NCI-H187 treated with DMSO at 0.1 percent for 48 hours (cell line): ENCODE measurements at places on chromosomes 13 and 19.

- DNase-seq, result peak; percentile 82
Measured at GRCh38 chr13:98842858-98843481, 90.5 kb upstream of the SLC15A1 start.

DNA sequence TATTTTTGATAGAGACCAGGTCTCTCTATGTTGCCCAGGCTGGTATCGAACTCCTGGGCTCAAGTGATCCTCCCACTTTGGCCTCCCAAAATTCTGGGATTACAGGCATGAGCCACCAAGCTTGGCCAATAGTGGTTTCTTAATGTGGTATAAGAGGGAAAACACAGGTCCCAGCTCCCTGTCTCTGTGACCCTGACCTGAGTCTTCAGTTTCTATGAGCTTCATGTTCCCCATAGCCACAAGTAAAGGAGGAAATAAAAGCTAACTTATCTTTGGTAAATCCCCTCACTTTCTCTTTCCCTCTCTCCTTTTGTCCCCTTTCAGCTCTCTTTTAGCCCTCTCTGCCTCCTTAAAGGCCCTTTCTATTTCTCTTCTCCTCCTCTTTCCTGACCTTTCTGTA lies 50.3 kb downstream of the ABCC4 start:
- no peak for DNase-seq

DNA sequence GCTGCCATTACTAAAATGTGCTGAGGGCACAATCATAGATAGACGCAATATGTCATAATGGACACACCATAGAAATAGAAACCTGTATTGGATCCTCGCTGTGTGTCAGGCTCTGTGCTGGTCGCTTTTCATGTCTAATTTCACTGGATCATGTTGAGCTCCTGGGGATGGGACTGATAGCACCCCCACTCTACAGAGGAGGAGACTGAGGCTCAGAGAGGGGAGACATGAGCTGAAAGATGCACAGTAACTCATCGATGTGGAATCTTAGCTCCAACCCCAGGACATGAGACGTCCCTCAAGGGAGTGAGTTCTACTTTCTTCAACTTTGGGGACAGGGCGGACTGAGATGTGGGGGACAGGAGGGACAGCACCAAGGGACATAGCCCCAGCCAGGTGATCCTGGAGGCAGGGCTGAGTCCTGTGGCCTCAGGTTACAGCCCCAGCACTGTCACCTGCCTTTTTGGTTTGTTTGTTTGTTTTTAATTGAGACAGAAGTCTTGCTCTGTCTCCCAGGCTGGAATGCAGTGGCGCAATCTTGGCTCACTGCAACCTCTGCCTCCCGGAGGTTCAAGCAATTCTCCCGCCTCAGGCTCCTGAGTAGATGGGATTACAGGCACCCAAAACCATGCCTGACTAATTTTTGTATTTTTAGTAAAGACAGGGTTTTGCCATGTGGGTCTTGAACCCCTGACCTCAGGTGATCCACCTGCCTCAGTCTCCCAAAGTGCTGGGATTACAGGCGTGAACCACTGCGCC lies 6.6 kb upstream of the GIPC1 start:
- no peak for DNase-seq

GRCh38 chr19:46975925-46976782 lies 43.5 kb upstream of the NPAS1 start:
- no peak for DNase-seq

DNA sequence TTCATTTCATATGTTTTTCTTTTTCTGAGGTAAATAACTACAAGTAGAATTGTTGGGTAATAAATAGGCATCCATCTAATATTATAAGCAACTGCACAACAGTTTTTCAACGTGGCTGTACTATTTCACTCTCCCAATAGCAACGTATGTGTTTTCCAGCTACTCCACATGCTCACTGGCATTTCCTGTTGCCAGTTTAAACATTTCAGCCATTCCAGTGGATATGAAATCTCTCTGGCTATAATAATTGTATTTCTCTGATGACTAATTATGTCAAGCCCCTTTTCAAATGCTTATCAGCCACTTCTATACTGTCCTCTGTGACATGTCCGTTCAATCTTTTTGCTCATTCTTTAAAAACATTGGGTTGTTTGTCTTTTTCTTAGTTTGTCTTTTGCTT lies 26.8 kb upstream of the ALOX5AP start:
- DNase-seq, result no peak

DNA sequence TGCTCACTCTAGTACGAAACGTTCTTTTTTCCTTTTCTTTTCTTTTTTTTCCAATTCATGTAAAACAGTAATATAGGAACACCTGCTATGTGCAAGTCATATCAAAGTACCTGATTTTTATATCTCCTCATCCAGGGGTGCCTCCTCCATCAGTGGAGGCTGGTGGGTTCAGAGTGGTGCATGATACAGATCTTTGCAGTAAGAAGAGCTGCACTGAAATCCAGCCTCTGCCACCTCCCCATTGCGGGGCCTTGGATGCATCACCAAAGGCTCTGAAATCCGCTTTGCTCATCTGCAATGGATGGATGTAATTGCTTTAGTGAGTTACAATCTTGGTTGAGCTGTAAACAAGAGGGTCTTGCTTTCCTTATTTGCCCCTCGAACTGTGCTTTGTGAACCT lies 38.3 kb downstream of the GPR12 start:
- no peak for DNase-seq

DNA sequence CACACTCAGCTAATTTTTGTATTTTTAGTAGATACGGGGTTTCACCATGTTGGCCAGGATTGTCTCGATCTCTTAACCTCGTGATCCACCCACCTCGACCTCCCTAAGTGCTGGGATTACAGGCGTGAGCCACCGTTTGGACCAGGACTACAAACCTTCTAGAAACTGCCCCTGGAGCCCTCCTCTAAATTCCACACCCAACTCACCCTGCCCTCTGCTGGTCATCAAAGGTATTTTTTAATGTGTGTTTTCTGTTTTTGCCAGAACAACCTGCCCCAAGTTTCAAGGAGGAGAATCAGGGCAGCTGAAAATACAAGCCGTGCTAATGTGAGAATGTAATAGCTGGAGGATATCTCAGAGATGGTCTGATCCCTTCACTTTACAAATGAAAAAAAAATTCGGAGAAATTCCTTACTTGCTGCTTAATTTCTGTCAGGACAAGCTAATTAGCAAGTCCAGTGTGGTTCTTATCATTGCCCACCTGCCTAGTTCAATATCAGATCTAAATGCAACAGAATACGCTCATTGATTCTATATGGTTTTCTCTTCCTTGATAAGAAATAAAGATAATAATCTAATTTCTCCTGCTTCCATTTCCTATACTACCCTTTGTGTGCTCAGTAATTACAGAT lies 4.1 kb downstream of the ATP8A2 start:
- no peak for DNase-seq

GRCh38 chr19:932648-933552 lies 7.1 kb downstream of the ARID3A start:
- DNase-seq, result no peak

GRCh38 chr19:54282686-54283470 lies 2.0 kb upstream of the LILRB2 start:
- no peak for DNase-seq

DNA sequence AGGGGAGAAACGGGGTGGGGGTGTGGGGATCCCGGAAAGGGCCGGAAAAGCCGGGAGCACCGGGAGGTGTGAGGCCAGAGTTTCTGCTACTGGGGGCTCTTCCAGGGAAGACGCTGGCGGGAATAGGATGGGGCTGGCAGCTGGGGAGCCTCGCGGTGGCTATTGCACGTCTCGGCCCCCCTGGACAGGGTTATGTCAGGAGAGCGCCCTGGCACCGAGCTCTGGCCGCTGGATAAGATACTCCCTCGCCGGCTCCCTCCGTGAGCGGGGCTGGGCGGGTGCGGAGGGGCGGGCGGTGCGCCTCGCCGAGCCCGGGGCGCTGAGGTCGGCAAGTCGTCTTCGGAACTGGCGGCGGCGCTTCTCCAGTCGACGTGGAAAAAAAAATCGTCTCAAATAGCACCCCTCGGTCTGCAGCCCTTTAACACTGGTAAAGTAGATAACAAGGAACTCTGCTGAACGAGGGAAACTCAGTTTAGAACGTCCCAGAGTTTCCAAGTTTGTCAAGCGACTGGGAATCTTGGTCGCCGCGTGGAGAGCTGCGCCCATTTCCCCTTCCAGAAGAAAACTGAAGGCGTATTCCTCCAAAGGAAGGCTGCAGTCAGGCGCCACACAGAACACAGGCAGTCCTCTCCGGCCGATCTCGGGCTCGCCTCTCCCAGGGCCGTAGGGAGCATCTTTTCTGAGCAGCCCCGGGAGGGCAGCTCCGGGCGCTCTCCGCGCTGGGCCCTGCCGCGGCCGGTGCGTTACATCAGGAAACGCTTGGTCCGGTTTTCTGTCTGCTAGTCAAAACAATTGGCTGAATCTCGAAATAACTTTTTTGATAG lies 115.1 kb downstream of the KCNRG start:
- DNase-seq, result no peak

GRCh38 chr13:59332966-59333365 lies 830.8 kb downstream of the DIAPH3 start:
- DNase-seq, result no peak

- no peak for DNase-seq
Measured at GRCh38 chr19:48348737-48349136, 15.0 kb downstream of the TMEM143 start.
